ENCODE measurements at places on chromosomes 11 and 22.
A peak's percentile ranks its signal among the peaks of the same experiment; 100 is the strongest.

- no peak for DNase-seq
Measured at GRCh38 chr11:69367211-69367964, 73.4 kb downstream of the MYEOV start.

DNA sequence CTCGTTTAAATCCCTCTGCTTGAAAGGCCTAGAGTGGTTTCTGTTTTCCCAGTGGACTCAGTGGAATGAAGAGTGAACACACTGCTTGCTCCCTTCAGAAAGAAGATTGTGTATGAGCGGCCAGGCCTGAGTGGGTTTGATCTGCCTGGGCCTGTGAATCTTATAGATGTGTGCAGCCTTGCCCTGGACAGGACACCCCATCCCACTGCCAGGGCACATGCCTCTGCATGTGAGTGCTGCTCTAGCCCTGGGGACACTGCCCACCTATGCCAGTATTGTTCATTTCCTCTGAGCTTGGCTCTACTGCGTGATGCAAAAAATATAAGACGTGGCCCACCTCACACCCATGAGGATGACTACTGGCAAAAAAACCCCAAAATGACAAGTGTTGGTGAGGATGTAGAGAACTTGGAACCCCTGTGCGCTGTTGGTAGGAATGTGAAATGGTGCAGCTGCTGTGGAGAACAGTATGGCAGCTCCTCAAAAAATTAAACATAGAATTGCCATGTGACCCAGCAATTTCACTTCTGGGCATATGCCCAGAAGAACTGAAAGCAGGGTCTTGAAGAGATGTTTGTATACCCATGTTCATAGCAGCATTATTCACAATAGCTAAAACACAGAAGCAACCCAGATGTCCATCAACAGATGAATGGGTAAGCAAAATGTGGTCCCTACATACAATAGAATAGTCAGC lies 27.3 kb upstream of the NECTIN1 start:
- no peak for DNase-seq

DNA sequence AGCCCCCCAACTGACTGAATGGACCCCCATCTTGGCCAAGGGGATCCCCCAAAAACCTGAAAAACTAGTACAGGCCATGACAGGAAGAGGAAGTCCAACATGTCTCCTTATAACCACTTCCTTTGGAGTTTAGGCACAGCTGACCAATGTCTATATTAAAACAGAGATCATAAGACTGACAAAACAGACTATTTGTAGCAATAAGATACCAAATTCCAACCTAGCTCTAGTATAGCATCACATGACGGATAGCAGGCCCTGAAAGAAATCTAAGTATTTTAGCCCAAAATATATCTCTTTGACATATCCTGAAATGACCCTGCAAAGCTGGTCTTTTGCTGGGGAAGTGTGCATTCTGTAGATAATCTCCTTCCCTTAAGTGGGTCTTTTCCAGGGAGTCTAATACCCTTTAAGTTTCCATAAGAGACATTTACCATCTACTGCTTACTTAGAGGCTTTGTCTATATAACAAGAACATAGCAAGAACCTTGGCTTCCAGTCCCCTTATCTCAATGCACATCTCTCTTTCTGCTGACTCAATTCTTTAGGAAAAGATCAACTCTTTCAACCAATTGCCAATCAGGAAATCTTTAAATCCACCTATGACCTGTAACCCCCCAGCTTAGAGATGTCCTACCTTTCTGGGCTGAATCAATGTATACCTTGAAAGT lies 34.9 kb upstream of the ACER3 start:
- DNase-seq = no peak

GRCh38 chr11:17397311-17398002 lies 9.0 kb upstream of the KCNJ11 start:
- no peak for DNase-seq

GRCh38 chr22:20583471-20583922 lies 76.1 kb downstream of the MED15 start:
- no peak for DNase-seq

DNA sequence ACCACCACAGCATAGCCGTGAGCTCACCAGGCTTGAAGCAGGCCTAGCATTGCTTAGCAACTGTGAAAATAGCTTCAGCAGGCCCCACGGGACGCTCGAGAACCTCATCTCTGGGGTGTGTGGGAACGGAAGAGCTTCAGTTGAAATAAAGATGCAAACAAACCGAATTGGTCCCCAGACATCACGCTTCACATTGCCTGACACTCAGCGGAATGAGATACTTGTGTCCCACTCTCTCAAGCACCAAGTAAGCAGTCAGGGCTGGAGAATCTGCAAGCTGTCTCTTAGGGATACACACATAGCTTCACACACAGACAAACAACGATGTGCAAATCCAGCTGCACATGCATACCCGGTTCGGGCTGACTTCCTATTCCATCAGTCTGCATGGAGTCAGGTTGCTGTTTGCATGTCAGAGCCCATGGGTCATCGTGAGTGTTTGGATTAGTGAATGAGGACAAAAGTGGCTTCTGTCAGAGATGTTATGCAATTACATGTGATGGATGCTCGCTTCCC lies 205.7 kb downstream of the SNX19 start:
- no peak for DNase-seq

DNA sequence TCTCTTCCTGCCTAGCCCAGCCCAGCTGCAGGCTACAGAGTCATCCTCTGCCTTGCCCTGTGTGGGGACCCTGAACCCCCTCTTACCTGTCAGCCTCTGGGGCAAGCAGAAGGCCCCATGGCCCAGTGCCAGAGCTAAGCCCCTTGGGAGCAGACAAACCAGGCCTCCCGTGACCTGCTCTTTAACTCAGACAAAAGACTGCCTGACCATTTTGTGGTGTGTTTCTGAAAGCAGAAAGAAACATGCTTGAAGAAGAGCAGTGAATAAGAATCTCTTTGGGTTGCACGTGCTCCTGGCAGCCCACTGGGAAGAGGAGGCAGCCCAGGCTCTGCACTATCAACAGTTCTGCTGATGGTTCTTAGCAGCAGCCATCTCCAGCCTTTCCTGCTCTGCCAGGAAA lies 118.6 kb downstream of the GRIK4 start:
- DNase-seq = no peak

DNA sequence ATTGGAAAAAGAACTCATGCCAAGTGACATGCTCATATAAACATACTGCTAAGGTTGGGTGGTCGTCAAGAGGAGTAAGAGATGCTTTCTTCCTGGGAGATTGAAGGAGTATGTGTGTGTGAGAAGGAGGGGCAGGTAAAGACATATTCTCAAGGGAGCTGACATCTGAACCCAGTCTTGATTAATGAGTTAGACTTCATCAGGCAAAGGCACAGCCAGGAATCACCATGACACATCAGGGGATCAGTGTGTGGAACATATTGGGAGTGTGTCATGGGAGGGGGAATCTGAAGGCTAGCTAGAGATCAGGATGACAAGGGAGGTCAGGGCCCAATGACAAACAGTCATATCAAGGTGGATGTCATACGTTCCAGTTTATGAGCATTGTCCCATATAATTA lies 14.9 kb downstream of the CNTF start:
- DNase-seq = no peak

DNA sequence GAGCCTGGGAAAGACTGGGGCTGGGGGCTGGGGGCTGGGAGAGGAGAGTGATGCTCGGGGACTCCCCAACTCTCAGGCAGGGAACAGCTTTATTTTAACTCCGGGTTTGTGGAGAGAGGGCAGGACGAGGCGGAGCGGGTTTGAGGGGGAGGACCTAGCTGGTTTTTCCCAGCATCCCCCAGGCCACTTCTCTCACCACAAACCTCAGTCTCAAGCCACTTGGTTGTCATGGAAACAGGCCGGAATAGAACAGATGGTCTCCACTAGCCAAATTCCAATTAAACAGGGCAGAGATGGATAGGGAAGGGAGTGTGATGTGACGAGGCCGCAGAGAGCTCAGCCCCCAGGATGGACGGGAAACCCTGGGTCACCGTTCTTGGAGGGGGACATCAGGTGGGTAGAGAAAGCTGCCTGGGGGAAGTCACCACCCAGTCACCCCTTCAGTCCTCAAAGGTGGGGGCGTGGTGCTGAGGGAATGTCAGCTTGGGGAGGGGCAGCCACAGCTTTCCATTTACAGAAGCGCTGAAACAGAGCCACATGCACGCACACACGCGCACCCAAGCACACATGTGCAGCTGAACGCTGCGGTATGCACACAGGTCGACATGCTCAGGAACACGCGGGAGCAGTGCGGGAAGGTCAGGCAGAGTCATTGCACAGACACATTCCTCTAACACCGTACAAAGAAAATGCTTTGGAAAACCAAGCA lies 19.2 kb downstream of the NECTIN1 start:
- peak; percentile 88 for DNase-seq

GRCh38 chr22:22710719-22711531 lies 66.5 kb downstream of the GGTLC2 start:
- DNase-seq = peak; percentile 14

DNA sequence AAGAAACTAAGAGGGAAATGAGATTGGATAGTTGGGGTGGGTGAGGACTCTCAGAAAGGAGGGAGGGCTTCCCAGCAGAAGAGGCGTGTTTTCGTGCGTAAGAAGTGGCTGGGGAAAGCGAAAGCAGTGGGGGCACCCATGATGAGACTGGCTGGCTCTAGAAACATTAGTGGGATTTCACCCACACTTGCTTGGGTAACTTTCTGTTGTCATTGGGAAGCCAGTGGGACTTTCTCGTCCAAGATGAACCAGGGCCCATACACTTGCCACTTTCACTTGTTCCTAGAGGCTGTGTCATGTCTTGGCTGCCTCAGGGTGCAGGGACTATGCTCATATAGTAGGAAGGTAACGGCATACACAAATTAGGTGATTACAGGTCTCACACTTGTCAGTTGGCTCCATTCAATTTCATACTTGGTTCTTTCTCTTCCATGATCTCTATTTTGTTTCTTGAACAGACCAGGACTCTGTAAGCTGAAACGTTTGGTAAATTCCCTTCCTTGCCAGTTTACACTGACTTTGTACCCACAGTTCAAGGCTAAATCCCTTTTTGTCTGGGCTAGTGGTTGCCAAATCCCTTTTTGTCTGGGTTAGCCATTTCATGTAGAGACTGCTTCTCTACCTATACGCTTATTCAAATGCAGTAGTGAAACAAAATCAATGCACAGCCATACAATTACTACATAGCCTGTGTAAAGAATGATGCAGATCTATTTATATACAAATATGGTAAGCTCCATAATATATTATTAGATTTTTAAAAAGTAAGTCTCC lies 42.0 kb upstream of the CXCR5 start:
- DNase-seq = no peak

- no peak for DNase-seq
Measured at GRCh38 chr11:79007771-79008402, 432.9 kb downstream of the TENM4 start.

GRCh38 chr11:80451105-80451504 lies 1010.3 kb upstream of the TENM4 start:
- DNase-seq = no peak

- DNase-seq = no peak
Measured at GRCh38 chr22:36246718-36247117, 6.2 kb upstream of the APOL1 start.

- DNase-seq = peak; percentile 99
Measured at GRCh38 chr22:27113211-27113635, 455.8 kb downstream of the MIAT start.

DNA sequence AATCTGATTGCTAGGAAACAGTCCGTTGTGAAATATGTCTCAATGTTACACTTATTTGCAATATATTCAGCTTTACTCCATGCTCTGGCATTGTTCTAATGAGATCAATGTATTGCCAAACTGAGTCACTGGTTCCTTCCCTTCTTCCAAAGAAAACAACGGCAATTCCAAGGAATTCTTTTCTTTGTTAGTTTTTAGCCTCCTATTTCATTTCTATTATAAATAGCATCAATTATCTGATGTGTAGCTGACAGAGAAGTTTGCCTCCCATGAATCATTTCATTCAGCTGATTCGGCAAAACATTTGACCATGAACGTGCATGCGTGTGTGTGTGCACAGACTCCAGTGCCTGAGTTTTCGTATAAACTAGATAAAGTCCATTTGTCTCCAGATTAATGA lies 346.8 kb downstream of the ETS1 start:
- DNase-seq = peak; percentile 62

GRCh38 chr11:119935349-119935925 lies 202.5 kb downstream of the TRIM29 start:
- DNase-seq = no peak

DNA sequence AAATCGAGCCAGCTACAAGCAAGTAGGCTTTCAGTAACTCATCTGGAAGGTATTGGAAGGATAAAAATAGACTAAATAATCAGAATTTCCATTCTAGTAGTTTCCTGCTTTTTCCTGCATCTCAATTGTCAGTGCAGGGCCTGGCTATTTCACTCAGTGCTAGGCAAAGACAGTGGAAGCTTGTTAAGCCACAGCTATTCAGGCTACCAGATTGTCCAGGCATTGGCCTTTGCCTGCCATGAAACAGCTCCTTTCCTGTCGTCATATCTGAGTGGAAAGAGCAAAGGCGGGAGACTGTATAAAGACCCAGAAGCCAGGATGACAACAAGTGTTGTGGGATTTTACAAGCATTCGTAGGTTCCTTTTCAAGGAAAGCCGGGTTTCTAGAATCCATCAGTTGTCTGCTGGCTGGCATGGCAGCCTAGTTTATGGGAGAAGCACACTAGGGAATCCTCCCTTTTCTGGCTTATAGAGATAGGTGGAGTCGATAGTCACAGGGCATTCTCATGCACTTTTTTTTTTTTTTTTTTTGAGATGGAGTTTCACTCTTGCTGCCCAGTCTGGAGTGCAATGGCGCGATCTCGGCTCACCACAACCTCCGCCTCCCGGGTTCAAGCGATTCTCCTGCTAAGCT lies 2.0 kb upstream of the TNRC6B start:
- peak; percentile 63 for DNase-seq

DNA sequence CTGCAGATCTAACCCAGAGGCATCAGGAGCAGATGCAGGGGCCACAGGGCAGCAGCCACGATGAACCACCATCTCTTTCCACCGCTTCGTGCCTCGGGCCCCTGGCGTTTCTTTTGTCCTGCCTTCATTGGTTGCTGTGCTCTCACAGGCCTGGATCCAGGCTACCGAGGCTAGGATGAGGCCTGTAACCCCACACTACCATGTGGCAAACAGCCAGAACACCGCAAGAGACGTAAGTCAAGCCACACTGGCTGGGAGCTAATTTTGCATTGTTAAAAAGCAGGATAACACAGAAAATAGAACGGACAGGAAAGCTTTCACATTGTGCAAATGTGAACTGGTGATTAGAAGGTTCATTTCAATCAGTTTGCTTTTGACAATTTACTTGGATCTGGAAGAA lies 15.7 kb upstream of the ARFGAP3 start:
- no peak for DNase-seq

DNA sequence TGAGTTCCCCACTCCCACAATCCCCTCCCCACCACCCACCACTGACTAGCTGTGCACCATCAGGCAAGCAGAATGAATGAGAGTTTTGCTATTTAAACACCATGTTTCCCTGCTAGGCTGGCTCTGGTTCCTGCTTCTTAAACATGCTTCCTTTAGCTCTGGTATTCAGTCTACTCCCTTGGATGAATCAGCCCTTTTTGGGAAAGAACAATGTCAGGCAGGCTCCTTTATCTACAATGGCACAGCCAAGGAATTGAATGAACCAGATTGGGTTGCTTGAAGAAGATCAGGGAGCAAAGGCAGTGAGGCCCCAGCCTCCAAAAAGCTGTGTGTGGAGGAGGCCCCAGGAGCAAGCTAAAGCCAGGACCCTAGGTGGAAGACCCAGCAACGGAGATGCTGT lies 92.9 kb upstream of the ISX start:
- peak; percentile 22 for DNase-seq
